CD4-positive, CD25-positive, alpha-beta regulatory T cell (primary cell): ENCODE measurements at places on chromosomes 12 and 14. TPM values are rescaled to one million over a fixed set of nuclear protein-coding genes. Genes with fewer than 3 reads are reported as not detected.

Gene TAS2R20
- 2.2 TPM for total RNA-seq

Gene CLEC2A
- total RNA-seq, result not detected

DNA sequence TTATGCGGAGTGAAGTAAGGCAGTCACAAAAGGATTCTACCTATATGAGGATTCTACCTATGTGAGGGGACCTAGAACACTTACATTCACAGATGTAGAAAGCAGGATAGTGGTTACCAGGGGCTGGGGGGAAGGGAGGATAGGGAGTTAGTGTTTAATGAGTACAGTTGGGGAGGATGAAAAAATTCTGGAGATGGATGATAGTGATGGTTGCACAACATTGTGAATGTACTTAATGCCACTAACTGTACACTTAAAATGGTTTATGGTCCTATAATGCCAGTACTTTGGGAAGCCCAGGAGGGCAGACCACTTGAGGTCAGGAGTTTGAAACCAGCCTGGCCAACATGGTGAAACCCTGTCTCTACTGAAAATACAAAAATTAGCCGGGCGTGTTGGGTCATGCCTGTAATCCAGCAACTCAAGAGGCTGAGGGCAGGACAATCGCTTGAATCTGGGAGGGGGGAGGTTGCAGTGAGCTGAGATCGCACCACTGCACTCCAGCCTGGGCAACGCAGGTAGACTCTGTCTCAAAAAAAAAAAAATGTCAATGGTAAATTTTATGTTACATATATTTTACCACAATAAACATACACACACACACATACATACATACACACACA lies 25.4 kb downstream of the SVOP start:
- no peak for DNase-seq
- no peaks in the 10 kb centered on the region for H3K4me1 ChIP-seq
- peaks cover 2% of the 10 kb centered on the region for H3K27me3 ChIP-seq
- no peaks in the 10 kb centered on the region for H3K36me3 ChIP-seq
- H3K27ac ChIP-seq, result no peak overlapping the region

GRCh38 chr12:123833830-123834229 lies 71.7 kb downstream of the DNAH10 start:
- no peak for DNase-seq
- no peaks in the 10 kb centered on the region for H3K36me3 ChIP-seq
- no peaks in the 10 kb centered on the region for H3K27me3 ChIP-seq
- H3K4me1 ChIP-seq, result no peaks in the 10 kb centered on the region
- no peak overlapping the region for H3K27ac ChIP-seq
- H3K4me3 ChIP-seq, result no peak overlapping the region

DNA sequence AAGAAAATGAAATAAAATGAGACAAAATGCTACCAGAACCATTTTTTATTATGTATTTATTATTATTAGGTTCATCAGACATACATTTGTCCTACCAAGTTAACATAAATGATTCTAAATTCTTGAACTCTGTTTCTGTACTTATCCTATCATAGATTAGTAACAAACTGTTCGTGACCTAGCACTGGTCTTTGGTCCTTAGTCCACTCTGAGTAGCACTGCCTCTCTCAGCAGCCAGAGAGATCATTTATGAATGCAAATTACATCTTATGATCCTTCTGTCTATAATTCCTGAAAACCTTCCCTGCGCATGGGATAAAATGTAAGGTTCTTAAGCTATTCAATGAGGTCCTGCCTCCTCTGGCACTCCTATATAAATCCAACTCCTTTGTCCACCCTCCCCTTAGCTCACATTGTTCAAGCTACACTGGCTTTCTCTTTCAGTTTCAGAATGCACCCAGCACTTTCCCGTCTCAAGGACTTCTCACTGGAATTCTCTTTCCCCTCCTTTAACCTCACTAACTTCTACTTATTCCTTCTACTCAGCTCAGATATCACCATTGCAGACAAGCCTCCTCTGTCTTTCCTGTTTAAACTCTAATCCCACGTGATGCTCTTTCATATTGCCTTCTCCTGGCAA lies 17.1 kb downstream of the PDZRN4 start:
- H3K27me3 ChIP-seq, result no peaks in the 10 kb centered on the region
- H3K4me3 ChIP-seq, result no peak overlapping the region
- no peak overlapping the region for H3K27ac ChIP-seq
- no peak for DNase-seq

DNA sequence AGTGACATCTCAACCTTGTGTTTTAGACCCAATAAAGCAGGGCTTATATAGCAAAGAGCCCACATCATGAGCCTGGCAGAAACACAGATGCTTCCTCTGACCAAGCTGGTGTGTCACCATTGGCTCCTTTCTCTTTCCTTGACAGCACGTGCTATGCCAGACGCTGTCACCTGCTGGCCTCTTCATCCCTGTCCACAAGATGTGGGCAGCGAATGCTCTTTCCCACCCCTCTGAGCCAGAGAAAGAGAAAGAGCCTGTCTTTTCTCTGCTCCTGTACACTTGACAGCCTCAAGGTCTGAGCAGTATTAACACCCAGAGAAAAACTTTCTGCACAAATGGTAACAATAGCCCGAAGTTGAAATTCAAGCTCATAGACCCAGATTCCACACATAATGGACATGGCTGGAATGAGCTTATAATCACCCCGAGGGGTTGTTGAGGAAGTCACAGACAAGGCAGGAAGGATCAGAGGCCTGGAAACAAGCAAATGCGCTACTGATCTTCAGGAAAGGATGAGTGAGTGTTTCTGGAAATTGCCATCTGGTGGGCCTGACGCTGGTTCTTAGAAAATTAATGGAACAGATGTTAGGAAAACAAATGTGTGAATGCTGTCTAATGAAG lies 8.9 kb downstream of the TGFB3 start:
- no peaks in the 10 kb centered on the region for H3K36me3 ChIP-seq
- H3K27me3 ChIP-seq, result no peaks in the 10 kb centered on the region
- no peaks in the 10 kb centered on the region for H3K4me1 ChIP-seq
- H3K4me3 ChIP-seq, result no peak overlapping the region
- no peak for DNase-seq
